ENCODE measurements at places on chromosomes 11 and 22.

DNA sequence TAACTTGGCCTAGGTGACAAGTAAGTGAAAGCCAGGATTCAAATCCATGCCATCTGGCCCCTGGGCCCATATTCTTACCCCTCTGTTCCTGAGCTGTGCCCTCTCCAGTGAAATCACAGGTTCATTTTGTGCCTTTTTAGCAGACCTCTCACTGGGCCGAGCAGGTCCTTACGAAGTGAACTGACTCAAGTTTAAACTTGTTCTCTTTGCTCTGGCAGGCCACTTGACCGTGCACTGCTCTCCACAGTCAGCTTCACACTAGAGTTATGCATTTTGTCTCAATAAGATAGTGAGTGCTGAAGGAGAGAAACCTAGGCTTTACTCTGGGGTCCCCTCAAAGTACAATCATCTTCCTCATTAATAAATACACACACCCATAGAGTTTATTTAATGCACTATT, 40.7 kb downstream of the ARFGAP3 start:
- no peak for DNase-seq

GRCh38 chr11:133162227-133162626, 370.1 kb downstream of the OPCML start:
- DNase-seq: no peak

- peak; percentile 85 for DNase-seq
Measured at GRCh38 chr22:32764330-32765131, 37.0 kb upstream of the TIMP3 start.

DNA sequence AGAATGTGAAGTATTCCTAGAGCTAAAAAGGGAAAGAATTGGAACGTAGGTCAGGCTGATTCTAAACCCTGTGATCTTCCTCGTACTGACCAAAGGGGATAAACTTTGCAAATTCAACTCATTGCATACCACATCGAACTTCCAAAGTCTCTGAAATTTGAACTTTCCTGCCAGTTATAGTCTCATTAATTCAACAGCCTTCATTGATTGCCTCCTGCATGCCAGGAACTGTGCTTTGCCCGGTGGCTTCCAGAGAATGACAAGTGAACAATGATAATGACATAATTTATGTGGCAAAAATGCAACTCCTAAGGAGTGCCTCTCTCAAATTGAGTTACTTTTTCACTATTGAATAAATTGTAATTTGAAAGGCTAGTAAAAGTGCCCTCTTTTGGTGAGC, 107.7 kb upstream of the LDLRAD3 start:
- no peak for DNase-seq

DNA sequence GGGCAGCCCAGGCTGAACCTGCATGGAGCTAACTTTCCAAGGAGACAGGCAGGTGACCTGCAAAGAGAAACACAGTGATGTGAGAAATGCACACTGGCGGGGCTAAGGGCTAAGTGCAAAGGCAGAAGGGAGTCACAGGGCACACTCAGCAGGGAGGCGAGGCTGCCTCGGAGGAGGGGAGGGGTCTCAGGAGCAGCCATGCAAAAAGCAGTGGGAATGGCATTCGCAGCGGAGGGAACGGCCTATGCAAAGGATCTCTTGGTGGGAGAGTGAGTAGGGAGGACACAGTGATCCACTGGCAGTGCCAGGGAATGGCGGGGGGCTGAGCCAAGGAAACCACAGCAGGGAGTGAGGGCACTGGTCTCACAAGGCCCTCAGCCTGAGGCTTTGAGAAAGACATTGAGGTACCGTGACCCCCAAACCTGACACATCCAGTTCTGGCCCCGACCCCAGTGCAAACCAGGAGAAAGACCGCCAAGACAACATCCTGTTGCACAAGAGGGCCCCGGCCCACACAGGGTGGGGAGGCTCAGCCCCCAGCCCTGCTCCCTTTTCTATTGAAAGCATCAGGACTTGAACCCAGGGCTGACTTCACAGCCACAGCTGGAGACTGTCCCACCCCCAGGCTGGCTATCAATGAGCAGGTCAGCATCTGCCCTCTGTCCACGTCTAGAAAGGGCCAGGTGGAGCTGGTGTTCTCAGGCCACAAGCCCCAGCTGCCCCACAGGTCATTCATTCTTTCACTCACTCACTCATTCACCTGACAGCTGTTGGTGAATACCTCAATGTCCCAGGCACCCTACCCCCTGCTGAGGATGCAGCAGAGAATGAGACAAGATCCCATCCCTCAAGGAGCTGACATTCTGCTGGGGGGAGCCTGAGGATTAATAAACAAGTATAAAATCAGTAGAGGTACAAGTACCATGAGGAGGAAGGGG, 50.7 kb downstream of the IGLL1 start:
- no peak for DNase-seq

DNA sequence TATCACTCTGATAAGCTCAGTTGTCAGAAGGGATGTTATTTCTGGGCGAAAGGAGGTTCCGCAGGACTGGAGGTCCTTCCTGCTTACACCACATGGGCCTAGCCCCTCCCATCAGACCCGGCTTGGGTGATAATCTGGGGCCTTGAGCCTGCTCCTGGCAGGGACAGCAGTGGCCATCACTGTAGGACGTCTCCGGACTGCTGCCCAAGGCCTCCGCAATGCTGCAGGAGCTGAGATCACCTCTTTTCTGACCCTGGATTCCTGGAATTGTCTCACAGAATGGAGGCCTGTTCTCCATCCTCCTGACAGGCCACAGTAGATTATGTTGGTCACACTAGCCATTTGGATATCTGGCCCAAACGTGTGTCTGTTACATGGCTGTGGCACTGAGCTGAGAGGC, 9.2 kb upstream of the BIK start:
- no peak for DNase-seq

DNA sequence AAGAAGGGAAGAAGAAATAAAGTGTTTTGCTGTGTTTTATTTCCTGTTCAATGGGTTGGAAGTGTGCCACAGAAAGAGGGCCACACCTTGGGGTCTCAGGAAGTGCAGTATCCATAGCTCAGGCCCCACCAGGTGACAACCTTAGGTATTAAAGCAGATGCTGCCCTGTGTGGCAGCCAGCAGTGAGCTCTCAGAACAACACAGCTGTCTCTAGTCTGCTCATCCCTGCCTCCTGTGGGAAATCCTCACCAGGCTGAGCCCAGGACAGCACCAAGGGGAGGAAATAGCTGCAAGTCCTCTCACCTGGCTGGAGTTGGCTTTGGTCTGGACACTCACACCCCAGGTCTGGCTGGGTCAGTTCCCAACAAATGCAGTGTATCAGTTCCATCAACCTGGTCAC, 25.1 kb downstream of the ARL14EP start:
- DNase-seq: no peak

DNA sequence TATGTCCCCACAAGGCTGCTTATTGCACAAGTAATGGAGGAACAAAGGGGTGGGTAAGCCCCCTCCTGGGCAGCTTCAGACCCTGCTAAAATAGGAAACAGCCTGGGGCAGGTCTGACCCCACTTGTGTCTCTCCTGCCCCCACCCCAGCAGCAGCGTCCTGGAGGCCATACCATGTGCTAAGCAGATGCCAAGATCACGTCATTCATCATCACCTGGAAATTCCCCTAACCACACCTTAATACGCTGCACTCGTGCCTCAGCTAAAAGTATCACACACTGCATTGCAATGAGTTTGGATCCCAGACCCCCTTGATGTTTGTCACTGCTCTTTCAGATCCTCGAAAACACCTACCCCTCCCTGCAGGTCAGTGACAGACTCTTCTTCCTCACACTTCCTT, 27.8 kb upstream of the GGTLC2 start:
- DNase-seq: no peak

DNA sequence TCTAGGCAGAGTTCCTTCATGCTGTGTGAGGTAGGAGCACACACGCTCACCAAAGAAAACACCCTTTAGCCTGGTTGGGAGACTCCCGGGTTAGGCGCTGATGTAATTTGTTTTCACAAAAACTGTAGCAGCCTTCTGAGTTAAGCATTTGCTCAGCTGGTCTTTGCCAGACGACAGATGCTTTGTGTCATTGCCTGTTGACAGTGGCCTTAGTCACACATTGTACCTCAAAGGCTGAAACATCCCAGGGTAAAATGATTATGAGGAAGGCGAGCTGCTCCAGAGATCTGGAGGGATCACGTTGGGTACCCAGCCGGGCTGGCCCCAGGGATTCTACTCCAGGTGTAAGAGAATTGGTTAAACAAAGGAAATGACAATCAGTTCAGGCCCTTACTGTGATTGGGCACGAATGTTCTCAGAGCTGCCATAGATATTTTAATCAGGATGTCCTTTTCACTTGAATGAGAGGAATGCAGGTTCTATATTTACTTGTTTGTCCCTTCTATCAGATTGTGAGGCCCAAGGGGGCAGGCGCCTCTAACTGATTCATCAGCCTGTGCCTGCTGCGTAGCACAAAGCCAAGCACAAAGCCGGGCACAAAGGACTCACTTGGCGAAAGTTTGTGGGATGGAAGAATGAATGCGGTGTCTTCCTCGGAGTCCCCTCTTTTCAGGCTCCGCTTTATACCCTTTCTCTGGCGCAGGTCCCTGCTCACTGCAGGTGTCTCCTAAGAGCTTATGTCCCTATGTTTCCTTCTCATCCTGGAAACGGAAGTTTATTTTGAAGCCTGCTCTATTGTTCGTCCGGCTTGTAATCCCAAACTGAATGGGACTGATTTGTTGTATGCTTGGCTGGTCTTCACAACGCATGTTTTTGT, 47.1 kb downstream of the ADM start:
- peak; percentile 78 for DNase-seq

DNA sequence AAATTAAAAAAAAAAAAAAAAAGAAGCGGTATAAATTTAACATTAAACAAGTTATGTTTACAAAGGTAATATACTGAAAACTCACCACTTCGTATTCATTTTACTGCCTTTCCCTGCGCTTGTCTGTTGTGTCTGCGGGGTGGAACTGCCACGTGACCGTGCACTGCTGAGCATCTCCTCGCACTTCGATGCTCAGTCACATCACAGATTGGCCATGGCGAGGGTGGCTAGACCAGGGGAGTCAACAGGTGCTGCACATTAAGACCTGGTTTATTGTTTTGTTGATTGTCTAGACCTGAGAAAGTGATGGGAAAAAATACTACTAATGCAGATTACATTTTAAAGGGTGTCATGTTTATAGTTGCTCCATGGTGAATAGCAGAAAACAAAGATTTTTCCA, 22.8 kb upstream of the TUB start:
- no peak for DNase-seq

DNA sequence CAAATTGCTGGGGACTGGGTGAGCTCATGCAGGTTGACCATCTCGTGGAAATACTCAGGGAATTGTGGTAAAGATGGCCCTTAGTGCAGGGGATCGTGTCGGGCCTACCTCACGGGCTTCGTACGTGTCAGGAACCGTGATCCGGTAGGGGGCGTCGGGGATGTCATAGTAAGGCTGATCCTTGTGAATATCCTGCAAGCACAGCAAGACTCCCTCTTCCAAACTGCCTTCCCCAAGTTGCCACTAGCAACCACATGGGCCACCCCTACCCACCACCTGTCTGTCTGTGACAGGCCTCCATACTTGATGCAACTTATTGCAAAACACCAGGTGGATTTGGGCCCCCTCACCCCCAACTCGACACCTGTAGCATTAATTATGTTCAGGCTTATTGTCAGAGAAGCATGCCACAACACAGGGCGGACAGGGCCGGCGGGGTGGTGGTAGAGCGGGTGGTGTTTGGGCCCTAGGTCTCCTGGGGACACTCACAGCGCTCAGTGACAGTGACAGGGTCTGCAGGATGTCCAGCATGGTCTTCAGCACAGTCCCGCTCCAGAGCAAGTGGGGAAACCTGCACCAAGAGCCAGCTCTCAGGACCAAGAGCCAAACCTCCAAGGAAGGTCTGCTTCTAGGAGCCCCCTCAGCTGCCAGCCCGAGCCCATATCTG, 22.6 kb upstream of the SERPIND1 start:
- no peak for DNase-seq

DNA sequence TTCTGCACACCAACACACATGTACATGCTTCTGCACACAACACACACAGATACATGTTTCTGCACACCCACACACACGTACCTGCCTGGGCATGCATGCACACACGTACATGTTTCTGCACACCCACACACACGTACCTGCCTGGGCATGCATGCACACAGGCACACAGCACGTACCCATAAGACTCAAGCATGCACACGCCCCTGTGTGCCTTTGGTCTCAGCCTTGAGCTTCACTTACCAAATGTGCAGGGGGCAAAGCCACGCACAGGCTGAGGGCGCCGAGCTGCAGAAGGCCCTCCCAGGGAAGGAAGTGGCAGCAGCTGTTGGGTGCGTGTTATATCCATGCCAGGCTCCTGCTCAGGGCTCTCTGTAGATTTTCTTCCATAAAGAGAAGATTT, 34.7 kb upstream of the SMIM38 start:
- DNase-seq: no peak

DNA sequence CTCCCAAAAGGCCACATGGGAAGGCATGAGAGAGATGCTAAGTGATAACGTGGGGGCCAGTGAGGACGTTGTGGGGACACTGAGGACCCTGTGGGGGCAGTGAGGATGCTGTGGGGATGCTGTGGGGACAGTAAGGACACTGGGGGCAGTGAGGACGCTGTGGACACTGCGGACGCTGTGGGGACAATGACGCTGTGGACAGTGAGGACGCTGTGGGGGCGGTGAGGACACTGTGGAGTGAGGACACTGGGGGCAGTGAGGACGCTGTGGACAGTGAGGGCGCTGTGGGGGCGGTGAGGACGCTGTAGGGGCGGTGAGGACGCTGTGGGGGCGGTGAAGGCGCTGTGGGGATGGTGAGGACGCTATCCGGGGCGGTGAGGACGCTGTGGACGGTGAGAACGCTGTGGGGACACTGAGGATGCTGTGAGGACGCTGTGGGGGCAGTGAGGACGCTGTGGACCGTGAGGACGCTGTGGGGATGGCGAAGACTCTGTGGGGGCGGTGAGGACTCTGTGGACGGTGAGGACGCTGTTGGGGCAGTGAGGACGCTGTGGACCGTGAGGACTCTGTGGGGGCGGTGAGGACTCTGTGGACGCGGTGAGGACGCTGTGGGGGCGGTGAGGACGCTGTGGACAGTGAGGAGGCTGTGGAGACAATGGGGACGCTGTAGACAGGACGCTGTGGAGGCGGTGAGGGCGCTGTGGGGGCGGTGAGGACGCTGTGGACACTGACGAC, 1.8 kb downstream of the GP1BB start:
- DNase-seq: no peak

- no peak for DNase-seq
Measured at GRCh38 chr22:23364389-23364788, 184.1 kb downstream of the BCR start.

Measured in non-pigmented ciliary epithelial cell (primary cell).